Suppressor macrophage (primary cell): ENCODE measurements at places on chromosomes 3 and 15.

GRCh38 chr3:197363553-197364409 is 65.4 kb upstream of the DLG1 start:
- DNase-seq, result no peak

- DNase-seq, result no peak
Observed at GRCh38 chr3:110198717-110199587, 861.6 kb upstream of the DPPA4 start.

GRCh38 chr3:169984292-169984691 is 17.7 kb downstream of the SEC62 start:
- DNase-seq, result peak; percentile 23

- peak; percentile 85 for DNase-seq
Observed at GRCh38 chr3:185900228-185900627, 37.6 kb downstream of the TRA2B start.

GRCh38 chr3:57078635-57079473 is 18.4 kb downstream of the SPATA12 start:
- peak; percentile 67 for DNase-seq
